ENCODE measurements at places on chromosomes 3 and 15.

DNA sequence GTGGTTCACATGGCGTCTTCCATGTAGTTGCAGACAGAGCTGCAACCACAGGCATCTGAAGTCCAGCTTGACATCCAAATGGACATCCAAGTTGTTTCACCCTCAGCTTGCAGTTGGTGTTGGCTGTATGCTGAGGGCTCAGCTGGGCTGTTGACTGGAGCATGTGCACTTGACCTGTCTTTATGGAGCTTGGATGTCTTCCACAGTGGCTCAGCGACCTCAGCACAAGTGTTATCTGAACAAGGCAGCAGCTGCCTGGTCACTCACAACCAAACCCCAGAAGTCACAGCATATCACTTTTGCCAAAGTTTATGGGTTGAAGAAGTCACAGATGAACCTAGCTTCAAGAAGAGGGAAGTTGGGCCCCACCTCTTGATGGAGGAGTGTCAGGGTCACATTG lies 92.9 kb downstream of the TPRA1 start:
- DNase-seq: no peak

- peak; percentile 47 for DNase-seq
These were observed 63.0 kb downstream of the VPS8 start for GRCh38 chr3:184874709-184875644.

DNA sequence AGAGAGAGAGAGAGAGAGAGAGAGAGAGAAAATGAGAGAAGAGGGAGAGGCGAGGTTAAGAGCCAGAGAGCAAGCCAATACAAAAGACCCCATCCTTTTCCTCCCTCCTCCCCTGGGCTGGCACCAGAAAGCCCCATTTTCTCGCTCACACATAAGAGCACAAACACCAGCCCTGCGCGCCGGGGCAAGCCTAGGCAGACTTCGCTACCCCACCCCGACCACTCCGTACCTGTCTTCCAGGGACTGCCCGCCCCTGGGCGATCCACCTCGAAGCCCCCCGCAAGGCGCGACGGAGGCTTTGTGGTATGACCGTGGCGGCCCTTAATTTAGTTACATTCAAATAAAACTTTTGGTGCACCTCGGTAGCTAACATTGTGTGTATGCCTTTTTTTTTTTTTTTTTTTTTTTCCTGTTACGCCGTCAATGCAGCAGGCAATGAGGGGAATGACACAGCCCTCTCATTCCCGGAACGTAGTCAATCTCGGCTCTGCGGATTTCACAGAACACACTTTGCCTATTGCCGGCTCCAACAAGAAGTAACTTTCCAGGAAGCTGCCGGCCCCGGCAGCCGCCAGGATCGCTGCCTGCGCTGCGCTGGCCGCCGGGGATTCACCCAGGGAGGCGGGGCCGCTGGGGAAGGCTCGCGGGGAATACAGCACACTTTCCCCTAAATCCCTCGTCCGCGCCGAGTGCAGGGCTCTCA lies 7.7 kb downstream of the BCL6 start:
- peak; percentile 41 for DNase-seq

- DNase-seq: no peak
These were observed 55.8 kb upstream of the PDZRN3 start for GRCh38 chr3:73680391-73681095.

GRCh38 chr3:166569589-166569988 lies 732.4 kb upstream of the BCHE start:
- DNase-seq: no peak

DNA sequence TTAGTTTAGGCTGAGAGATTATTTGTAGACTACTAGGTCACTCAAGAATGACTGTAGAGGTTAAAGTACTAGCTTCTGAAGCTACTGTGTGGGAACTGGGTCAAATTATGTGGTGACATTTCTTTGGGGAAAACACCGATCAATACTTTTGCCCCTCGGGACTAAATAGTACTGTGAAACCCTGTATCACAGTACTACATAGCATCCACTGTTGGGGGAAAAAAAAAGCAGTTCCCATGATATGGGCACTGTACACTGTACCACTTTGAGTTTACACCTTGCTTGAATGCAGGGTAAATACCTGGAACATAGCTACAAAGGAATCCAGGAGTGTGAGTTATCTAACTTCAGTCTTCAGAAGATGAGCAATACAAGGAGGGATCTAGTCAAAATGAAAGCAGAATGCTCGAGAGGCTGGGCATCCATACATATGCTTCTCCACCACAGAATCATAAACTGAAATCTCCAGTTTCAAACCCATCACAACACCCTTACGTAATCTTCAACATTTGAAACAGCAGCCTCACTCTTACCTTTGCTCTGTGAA lies 311.4 kb downstream of the UNC13C start:
- no peak for DNase-seq

DNA sequence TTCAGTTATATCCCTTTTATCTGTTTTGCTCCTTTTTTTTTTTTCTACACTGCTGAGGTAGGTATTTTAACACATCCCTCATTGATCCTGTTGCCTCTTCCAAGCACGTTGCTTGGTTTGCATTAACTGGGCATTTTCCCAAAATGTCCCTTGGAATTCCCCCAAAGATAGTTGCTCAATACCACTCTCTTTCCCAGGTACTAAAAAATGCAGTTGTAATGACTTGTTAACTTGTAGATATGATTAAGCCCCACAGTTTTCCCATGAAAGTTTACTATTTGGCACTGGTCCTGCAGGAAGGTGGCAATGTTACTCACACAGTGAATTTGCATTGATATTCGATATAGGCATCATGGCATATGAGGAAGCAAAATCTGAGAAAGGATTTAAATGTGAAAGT lies 67.1 kb downstream of the GRM7 start:
- no peak for DNase-seq

GRCh38 chr15:61449186-61449702 lies 220.1 kb upstream of the RORA start:
- DNase-seq: no peak

GRCh38 chr15:100216182-100216581 lies 125.6 kb downstream of the ADAMTS17 start:
- no peak for DNase-seq

- peak; percentile 17 for DNase-seq
These were observed 38.0 kb upstream of the XCR1 start for GRCh38 chr3:46065294-46065705.

DNA sequence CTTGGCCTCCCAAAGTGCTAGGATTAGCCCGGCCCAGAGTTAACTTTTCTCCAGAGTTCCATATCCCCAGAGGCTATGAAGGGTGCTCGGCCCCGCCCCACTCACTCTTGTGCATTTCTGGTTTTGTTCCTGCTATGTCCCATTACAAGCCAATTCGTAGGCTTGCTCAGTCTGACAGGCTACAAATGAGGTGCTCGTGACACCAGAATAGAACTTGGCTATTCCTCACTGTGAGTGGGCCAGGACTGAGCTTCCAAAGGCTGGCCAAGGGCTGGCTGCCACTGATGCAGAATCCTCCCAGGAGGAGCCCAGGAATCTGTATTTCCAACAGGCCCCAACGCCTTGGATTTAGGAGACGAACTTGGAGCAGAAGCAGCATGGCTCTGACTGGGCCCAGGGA lies 282.7 kb upstream of the C2CD4B start:
- DNase-seq: no peak

GRCh38 chr15:41913256-41913655 lies 19.4 kb upstream of the SPTBN5 start:
- no peak for DNase-seq

DNA sequence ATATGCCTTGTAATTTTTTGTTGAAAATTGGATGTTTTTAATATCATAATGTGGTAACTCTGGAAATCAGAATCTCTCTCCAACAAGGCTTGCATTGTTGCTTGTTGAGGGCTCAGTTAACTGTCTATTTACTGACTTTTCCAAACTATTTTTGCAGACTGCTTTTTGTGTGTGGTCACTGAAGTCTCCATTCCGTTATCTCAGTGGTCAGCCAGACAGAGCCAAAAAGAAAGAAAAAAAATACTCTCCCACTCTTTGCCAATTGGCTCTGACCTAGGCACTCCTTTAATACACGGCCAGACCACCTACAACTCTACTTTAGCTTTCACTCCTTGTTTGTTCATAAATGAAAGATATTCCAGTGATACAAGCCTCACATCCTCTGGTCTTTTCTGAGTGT lies 52.5 kb downstream of the IFT80 start:
- DNase-seq: no peak

DNA sequence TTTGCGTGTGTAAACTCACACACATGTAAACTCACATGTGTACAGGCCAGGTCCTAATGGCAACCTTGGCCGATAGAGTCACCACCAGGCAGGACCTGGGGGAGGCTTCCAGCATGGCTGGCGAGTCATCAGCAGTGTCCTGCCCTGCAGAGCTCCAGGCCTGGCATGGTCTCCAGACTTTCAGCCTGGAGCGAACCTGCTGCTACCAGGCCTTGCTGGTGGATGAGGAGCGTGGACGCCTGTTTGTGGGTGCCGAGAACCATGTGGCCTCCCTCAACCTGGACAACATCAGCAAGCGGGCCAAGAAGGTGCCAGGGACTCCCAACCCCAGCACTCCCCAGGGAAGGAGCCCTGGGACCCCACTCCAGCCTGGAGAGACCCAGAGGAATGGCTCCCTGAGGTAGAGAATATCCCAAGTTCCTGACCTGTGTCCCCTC lies 1.0 kb downstream of the SEMA3B start:
- DNase-seq: no peak

- DNase-seq: no peak
These were observed 59.2 kb downstream of the UACA start for GRCh38 chr15:70704166-70704565.

All from SK-N-SH (cell line).